ENCODE measurements at places on chromosomes 1 and 21.

DNA sequence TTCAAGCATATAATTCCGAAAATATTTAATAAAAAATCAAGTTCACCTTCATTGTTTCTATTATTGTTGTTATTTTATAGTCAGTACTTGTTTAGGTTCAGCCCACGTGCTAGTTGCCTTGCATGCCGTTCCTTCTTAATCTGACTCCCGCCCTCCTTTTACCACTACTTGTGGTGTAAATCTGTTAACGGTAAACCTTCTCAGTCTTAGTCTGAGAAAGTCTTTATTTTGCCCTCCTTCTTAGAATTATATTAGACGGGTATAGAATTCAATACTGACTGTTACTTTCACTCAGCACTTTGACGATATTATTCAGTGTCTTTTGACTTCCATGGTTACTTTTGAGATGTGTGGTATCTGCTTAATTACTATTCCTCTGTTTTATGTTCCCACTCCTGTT, 104.8 kb downstream of the RGL1 start:
- no peak overlapping the region for H3K27ac ChIP-seq
- no peak for DNase-seq
- no peaks in the 10 kb centered on the region for H3K27me3 ChIP-seq
- no peak overlapping the region for H3K4me3 ChIP-seq

- no peak overlapping the region for H3K4me3 ChIP-seq
- H3K36me3 ChIP-seq, result no peaks in the 10 kb centered on the region
- H3K27ac ChIP-seq, result no peak overlapping the region
- no peak for DNase-seq
- no peaks in the 10 kb centered on the region for H3K4me1 ChIP-seq
Measured at GRCh38 chr1:217495249-217495648, 135.6 kb downstream of the GPATCH2 start.

DNA sequence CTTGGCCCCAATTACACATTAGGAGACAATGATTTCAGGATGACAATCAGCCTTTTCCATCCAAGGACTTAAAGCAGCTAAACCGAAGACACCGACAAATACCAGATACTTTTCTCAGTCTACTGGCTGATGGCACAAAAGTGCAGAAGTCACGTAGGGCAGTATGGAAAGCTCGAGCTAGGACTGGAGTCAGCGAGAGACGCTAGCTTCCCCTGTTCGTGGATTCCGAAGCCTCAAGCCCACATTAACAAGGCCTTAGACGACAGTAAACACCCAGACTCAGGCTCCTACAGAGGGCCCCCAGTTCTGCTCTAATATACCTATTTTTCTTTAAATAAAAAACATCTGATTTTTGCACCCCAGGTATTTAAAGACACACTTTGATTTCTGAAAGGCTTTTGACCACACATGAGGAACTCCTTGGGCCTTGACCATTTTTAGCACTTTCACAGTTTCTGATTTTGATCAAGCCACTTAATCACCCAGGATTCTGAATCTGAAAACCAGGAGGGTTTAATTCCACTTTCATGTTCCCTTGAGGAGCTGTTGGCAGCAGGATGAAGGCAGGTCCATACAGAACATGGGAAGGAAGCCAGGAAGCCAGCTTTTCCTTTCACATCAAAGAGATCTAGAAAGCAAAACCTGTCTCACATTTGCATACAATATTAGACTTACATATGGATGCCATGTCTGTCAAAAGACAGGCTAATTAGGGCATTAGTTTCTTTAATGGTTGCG, 204.1 kb downstream of the GABPA start:
- no peak for DNase-seq
- no peaks in the 10 kb centered on the region for H3K36me3 ChIP-seq
- no peaks in the 10 kb centered on the region for H3K27me3 ChIP-seq

GRCh38 chr1:246417152-246417812, 89.8 kb downstream of the SMYD3 start:
- H3K4me1 ChIP-seq, result no peaks in the 10 kb centered on the region
- H3K27me3 ChIP-seq, result no peaks in the 10 kb centered on the region
- H3K4me3 ChIP-seq, result no peak overlapping the region
- no peak overlapping the region for H3K27ac ChIP-seq
- no peaks in the 10 kb centered on the region for H3K36me3 ChIP-seq

DNA sequence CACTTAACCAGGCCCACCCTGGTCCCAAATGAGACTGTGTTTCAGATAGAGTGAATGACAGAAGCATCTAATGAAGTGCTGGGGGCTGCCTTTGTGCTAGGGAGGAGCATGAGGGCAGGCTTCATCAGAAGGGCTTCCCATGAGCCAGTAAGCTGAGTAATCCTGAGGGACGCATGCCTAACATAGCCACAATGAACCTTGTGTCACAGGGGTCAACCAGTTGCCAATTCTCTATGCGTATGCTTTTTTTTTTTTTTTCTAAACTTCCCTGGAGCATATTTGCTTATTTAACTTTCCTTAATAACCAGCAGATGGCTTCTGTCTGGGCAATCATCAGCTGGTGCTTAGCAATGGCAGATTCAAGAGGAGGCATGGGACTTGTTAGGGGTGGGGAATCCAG, 25.5 kb upstream of the CYP2J2 start:
- H3K4me1 ChIP-seq, result no peaks in the 10 kb centered on the region
- DNase-seq, result no peak
- H3K36me3 ChIP-seq, result no peaks in the 10 kb centered on the region
- no peak overlapping the region for H3K4me3 ChIP-seq

DNA sequence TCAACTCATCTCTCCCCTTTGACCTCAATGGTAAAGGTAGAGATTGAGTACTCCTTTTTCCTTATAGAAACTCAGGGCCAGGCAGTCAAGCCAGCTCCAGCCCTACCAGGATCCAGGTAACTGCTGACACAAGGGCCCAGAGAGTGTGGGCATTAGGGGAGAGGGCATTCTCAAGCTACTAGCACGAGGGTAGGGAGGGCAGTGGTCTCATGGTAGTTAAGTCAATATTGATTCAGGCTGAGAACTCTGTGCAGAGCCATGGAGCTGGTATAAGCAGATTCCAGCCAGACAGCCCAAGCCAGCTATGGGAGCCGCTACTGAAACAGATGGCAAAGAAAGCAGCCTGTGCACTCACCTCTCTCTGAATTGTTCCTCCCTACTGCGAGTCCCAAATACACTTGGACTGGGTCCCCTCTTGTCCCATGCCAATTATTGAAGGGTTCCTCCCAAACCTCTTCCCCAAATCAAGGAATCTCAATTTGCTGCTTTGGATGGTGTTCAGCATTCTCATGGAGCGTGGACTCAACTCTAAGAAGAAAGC, 2.8 kb downstream of the PI4KB start:
- H3K27me3 ChIP-seq, result no peaks in the 10 kb centered on the region
- DNase-seq, result no peak
- no peak overlapping the region for H3K27ac ChIP-seq
- H3K36me3 ChIP-seq, result no peaks in the 10 kb centered on the region

DNA sequence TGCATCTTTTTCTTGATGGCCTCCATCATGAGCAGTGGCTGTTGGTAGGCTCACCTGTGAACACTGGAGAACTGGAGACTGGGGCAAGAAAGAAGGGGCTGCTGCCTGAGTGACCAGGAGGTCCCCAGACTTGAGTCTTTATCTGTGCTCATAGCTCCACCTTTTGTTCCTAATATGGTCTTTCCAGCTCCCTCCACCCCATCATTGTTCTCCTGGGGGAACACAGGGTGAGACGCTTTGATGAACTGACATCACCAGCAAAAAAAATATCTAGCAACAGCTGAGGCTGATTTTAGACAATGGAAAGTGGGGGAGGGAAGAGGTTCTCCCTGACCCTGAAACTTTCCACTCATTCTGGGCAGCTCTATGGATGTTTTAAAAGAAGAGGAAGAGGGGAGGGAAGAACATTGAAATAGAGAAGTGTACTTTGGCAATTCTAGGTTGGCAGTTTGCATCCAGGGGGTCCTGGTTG, at the start of gene TPM3:
TSS of gene TPM3 (minus strand) at position 111 of the 472 bp plus-strand sequence. CDS start at position 29, 82 bp downstream.
- no peaks in the 10 kb centered on the region for H3K27me3 ChIP-seq
- H3K27ac ChIP-seq, result no peak within 1 kb of the TSS
- no peak within 1 kb of the TSS for H3K4me3 ChIP-seq
- no peaks in the 10 kb centered on the region for H3K36me3 ChIP-seq

- no peak overlapping the region for H3K27ac ChIP-seq
- H3K36me3 ChIP-seq, result no peaks in the 10 kb centered on the region
- no peak overlapping the region for H3K4me3 ChIP-seq
- no peaks in the 10 kb centered on the region for H3K27me3 ChIP-seq
- H3K4me1 ChIP-seq, result no peaks in the 10 kb centered on the region
Measured at GRCh38 chr1:117032681-117033539, 27.2 kb upstream of the TTF2 start.

GRCh38 chr1:67085326-67085725, 31.4 kb upstream of the SLC35D1 start:
- no peaks in the 10 kb centered on the region for H3K36me3 ChIP-seq
- H3K4me3 ChIP-seq, result no peak overlapping the region
- DNase-seq, result no peak
- H3K27ac ChIP-seq, result no peak overlapping the region

- peaks cover 4% of the 10 kb centered on the region for H3K4me1 ChIP-seq
- no peak for DNase-seq
- no peak overlapping the region for H3K27ac ChIP-seq
Measured at GRCh38 chr1:9465640-9466039, 73.6 kb upstream of the SLC25A33 start.

DNA sequence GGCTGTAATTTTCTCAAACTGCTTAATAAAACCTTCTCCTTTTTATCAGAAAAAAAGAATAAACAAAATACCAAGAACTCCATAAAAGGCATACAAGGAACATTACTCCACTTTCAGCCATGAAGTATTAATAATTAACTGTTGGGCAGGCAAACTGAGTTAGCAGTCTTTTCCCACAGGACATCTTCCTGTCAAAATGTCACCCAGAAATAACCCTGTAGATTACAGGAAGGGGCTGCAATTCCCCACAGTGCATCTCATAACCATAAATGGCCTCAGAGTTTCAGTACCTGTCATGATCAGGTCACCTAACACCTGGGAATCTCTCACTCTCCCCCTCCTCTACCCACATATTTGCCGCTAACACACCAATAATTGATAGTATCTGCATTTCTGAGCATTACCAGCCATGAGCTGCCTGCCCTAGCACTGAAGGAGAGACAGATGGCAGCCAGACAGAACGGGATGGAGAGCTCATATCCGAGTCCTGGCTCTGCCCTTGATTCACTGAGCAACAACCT, 475.0 kb downstream of the SMYD3 start:
- H3K4me3 ChIP-seq, result no peak overlapping the region
- DNase-seq, result no peak
- no peak overlapping the region for H3K27ac ChIP-seq
- H3K27me3 ChIP-seq, result no peaks in the 10 kb centered on the region
- H3K36me3 ChIP-seq, result no peaks in the 10 kb centered on the region

DNA sequence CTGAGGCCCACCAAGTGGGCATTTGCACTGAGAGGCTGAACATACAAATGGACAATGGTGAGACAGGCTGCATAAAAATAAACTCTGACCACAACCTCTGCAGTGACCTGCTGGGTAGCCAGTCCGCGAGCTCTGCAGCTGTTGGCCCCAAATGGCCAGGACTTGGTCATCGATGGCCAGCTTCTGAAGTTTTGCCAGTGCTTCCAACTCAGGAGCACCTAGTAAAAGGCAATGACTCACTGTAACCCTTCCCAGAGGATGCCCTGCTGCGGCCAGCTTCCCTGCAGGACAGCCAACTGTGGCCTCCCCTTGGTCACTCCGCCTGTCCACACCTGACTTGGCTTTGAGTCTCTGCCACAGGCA, 185.4 kb downstream of the DYRK1A start:
- peaks cover 15% of the 10 kb centered on the region for H3K4me1 ChIP-seq
- H3K36me3 ChIP-seq, result no peaks in the 10 kb centered on the region
- no peak for DNase-seq

DNA sequence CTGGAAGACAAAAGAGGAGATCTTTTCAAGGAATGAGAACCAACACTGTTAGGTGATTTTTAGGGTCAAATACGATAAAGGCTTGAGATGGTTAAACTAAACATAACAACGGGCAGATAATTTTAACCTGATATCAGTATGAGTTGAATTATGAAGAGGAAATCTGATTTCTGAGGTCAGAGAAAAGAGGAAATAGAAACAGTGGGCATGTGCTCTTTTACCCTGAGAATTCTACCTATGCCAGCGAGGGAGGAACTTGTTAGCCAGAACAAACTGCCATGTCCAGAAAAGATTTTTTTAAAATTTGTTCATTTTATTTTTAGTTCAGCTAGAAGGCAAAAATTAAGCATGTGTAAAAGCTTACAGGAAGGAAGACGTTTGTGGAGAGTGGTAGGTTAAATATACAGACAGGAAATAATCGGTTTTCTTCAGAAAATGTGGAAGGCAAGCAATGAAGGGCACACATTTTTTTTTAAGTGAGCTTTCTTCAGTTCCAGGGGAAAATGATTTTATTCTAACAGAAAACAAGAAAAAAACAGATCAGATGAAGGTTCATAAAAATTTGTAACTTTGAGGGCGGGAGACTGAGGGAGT, 1745.3 kb downstream of the MRPL39 start:
- no peak overlapping the region for H3K27ac ChIP-seq
- H3K27me3 ChIP-seq, result no peaks in the 10 kb centered on the region
- no peak for DNase-seq
- no peak overlapping the region for H3K4me3 ChIP-seq
- H3K4me1 ChIP-seq, result no peaks in the 10 kb centered on the region
- no peaks in the 10 kb centered on the region for H3K36me3 ChIP-seq

DNA sequence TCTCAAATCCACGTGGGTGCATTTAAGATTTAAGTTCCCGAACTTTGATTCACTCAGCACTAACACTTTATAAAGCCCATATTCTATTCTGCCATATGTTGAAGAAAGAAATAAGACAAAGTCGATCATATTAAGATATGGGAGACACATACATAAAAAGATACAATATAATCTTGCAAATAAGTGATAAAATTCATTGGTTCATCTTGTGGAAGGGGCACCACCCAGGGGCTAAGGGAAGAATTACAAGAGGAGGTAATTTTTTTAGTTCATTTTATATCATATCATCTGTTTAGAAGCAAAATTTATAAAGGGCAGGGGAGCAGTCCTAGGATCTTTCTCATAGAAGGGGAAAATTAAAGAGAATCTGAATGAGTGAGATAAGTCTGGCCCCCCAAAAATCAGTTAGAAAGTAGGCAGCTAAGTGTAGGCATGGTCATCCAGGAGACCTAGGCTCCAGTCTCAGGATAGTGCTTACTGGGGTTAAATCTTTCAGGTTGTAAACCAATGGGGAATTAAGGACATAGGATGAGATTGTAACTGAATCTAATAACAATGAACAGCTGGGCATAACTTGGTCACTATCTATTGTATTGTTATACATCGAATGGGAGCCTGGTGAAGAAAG, 124.2 kb upstream of the L1TD1 start:
- no peak for DNase-seq
- no peaks in the 10 kb centered on the region for H3K36me3 ChIP-seq
- H3K4me3 ChIP-seq, result no peak overlapping the region
- H3K4me1 ChIP-seq, result peaks cover 11% of the 10 kb centered on the region
- H3K27ac ChIP-seq, result no peak overlapping the region
- H3K27me3 ChIP-seq, result no peaks in the 10 kb centered on the region
